Stimulated activated CD4-positive, alpha-beta T cell treated with anti-CD3 and anti-CD28 coated beads, Interleukin-2, amount 100 ng/mL, for 4 hours (primary cell): ENCODE measurements at places on chromosomes 13 and 19.

DNA sequence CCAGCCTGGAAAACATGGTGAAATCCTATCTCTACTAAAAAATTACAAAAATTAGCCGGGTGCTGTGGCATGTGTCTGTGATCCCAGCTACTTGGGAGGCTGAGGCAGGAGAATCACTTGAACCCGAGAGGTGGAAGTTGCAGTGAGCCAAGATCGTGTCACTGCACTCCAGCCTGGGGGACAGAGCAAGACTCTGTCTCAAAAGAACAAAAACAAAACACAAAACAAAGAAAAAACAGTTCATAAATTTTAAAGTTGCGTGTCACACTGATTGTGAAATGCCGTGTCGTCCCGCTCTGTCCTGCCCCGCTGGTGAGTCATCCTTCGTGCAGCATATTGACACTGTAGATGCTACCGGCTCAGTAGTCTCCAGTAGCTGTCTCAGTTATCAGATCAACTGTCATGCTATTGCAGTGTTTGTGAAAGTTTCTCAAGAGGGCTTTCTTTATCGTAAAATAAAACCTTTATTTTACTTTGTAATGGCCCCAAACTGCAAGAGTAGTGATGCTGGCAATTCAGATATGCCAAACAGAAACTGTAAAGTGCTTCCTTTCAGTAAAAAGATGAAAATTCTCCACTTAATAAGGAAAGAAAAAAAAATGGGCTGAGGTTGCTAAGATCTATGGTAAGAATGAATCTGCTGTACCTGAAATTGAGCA is 36.4 kb upstream of the IGFL1 start:
- no peak for DNase-seq

DNA sequence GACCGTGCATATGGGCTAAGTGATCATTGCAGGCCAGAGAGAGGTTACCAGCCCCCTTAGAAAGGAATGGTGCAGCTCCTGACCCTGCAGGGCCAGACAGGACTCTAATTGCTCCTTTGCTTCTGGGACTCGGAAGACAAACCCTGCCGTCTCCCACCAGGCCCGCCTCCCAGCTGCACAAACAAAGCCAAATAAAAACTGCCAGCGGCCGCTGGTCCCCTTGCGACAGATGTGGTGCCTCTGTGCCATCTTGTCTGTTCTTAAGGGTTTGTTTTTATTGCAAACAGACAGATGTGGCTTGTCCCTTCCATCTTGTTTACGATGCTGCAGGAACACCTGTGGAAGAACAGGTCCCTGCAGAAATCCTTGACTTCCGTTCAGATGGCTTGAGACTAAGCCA is 434.4 kb upstream of the TSHZ3 start:
- DNase-seq: no peak

- DNase-seq: no peak
These were observed 1028.0 kb downstream of the UQCRFS1 start for GRCh38 chr19:28184997-28185396.

DNA sequence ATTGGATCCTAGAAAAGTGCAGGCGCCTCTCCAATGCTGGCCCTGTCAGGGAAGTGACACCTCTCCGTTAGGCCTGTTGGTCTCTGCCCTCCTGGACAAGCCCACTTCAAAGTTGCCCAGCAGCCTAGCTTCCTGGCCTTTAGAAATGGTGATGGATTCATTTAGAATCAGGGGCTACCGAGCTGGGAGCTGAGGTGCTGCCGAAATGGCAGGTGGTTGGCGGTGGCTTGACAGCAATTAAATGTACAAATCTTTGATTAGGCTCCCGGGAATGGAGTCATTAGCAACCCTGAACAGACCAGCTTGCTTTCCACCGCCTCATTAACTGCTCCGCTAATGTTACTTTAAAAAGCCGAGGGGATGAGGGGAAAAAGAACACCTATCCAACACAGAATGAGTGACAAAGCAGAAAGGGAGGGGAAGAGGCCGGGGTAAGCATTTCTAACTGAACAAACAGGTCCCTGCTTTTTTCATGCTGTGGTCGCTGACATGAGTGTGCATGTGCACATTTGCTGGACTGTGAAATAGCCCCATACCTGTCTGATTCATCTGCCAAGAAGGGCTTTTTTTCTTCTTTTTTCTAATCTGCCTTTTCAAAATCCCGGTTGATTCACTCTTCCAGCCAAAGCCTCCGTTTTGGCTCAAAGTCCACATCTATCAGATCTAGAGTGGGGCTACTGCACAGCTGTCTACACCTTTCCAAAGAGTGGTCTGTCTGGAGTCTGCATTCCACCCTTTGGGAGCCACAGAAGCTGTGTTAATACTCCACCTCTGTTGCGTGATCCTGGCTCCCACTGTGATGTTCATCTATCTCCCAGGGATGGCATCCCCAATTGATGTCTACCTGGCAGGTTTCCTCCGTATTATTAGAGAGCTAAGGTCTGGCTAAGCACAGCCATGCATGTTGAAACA is 431.9 kb downstream of the COG6 start:
- DNase-seq: no peak

GRCh38 chr13:83666141-83666540 is 216.1 kb downstream of the SLITRK1 start:
- no peak for DNase-seq

GRCh38 chr13:20521364-20522115 is 4.1 kb downstream of the CRYL1 start:
- no peak for DNase-seq

DNA sequence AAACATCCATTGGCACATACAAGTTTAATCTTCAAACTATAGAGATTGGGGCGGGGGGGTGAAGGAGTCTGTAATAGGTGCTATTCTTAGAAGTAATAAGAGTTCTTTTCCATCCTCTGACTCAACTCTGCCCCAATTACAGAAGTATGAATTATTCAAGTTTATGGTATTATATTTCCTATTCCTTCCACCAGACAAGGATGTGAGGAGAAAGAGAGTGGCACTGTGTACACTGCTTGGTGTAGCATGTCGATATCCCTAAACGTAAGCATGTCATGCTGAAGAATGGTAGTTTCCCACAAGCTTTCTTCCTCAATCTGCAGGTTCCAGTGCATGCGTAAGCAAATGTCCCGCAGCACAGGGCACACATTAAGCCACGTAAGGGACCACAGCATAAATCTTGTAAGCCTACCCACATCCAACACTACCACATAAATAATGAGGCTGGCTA is 14.1 kb downstream of the BRD4 start:
- DNase-seq: no peak

- DNase-seq: no peak
These were observed 8.5 kb upstream of the CEACAM5 start for GRCh38 chr19:41699968-41700323.

GRCh38 chr19:2035590-2035991 is 15.5 kb downstream of the MKNK2 start:
- DNase-seq: no peak

DNA sequence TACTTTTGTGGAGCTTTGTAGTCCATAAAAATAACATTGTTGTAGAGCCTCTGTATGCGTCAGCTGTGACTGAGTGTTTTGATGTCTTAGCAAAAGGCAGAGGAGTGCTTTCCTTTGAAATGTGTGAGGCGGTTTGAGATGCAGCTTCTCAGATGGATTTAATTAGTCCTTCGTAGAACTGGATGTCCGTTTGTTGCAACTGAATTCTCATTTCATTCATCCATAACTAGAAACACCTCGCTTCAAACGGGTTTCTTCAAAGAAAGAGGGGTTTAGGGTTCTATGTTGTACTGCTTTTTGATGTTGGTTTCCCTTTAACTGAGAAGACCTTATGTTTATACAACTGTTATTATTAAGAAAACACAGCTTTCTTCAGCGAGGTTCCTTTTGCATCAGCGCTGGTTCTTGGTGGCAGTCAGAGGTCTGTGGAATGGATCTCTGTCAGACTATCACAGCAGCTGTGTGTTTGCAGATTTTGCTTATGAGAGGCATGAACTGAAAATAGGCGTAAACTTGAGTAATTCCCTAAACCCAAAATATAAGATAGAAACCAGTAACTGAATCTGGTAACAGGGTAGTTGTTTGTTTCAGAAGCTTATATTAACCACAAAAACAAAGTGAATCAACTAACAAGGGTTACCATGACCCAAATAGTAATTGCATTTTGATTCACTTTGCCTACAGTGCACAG is 194.4 kb downstream of the GGACT start:
- no peak for DNase-seq

DNA sequence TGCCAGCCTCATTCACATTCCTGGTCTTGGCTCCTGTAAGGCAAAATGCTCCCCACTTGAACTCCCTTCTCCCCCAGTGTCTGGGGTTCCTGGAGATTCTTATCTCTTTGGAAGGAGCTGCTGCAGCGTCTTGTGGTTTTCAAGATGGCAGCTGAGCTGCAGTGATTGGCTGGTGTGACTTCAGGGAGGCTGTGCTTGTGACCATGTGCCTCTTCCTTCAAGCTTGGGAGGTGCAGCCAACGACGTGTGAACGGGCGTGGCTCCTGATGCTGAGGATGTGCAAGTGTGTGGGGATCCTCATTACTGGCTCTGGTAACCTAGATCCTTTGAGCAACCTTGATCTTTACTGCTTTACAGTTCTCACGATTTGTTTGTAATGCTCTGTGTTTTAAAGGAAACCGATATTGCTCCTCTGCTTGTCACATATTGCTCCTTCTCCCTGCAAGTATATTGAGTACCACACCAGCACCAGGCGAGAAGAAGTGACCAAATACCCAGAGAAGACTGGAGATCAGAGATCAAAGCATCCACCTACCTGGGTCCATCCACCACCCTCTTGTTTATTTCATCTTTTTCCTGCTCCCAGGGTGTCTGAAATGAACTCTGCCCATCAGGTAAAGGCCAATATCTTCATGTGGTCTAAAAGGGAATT is 208.5 kb downstream of the FGF9 start:
- no peak for DNase-seq

DNA sequence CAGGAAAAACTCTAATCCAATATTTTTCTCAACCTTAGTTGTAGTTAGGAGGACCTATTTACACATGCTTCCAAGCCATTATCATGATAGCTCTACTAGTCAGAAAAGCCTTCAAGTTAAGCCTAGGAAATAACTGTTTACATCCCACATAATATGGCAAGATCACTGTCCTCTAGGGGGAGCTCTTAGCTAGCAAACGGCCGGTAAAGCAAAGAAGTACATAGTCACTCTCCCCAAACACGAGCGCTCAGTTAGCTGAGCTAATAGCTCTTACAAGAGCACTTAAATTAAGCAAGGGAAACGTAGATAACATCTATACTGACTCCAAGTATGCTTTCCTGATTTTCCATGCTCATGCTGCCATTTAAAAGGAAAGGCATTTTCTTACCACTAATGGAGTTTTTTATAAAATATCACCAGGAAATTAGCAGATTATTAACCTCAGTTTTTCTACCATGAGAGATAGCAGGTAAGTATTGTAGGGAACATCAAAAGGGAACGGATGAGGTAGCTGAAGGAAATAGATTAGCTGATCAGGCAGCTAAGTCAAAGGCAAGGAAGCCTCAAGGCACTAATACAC is 100.6 kb upstream of the PABPC3 start:
- peak; percentile 38 for DNase-seq

GRCh38 chr13:30844548-30845296 is 61.3 kb upstream of the MEDAG start:
- DNase-seq: no peak

DNA sequence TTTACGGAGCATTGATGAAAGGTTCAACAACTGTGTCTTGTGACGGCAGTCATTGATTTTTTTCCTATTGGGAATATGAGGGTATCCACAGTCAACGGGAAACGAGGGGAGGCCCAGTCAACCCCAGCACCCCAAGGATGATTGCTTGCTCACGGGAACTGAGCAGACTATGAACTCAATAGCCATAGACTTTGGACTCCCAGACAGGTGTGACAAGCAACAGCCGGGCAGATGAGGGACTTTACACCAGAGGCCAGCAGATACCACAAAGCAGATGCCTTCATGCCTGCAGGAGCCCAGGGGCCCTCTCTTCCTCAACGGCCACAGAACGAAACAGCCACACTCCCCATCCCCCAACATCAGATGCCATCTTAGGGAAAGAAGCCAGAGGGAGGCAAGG is 80.3 kb upstream of the FLT1 start:
- DNase-seq: no peak

DNA sequence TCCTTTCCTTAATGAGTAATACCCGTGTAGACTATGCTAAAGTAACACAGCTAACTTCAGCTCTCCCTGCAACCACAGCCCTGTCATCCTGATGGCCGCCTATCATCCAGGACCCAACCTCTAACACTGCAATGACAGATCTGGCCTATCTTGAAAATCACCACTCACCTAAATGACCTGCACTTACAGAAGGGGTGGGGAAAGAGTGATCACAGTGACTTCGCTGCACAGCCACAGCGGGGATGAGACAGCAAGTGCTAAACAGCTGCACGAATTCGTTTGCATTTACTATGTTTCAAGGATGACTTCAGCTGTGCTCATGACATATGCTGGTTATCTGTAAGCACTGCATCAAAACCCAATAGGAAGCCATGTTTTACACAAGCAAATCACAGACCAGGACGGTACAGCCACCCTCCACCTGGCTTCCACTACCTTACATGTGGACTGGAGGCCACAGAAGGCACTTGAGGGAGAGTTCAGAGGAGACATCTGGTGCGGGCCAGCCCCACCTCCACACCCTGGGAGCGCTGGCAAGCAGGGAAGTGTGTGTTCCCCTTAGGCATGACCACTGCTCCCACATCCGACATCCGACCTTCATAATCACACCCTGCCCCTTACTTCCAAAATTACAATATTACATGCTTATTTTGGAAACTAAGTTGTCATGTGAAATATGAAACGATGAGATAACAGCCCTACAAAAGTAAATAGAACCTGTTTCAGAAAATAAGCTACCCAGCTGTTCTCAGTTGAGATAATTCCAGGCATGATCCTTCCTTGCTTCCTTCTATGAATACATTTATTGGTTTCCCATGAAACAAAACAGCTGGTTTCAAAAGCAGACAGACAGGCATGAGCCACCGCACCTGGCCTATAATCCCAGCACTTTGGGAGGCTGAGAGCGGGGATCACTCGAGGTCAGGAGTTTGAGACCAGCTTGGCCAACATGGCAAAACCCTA is 95.7 kb downstream of the STK24 start:
- no peak for DNase-seq

DNA sequence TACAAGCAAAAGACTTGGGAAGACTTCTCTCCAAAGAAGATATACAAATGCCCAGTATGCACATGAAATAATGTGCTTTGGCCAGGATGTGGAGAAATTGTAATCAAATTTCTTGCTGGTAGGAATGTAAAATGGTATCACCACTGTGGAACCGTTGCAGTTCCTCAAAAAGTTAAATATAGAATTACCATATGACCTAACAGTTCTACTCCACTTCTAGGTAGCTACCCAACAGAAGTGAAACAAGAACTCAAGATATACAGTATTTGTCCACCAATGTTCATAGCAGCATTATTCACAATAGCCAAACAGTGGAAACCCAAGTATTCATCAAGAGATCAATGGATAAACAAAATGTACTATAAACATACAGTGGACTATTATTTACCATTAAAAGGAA is 95.0 kb upstream of the KLF5 start:
- DNase-seq: no peak

GRCh38 chr13:103531278-103531677 is 465.1 kb upstream of the SLC10A2 start:
- DNase-seq: no peak

DNA sequence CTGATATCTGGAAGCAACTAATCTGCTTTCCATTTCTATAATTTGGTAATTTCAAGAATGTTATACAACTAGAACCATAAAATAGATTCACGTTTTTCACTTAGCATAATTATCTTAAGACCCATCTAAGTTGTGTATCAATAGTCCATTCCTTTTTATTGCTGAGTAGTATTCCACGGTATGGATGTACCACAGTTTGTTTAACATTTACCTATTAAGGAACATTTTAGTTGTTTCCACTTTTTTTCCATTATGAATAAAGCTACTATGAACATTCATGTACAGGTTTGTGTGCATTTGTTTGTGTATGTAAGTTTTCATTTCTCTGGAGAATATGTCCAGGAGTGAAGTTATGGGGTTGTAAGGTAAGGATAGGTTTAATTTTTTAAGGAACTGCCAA is 18.3 kb upstream of the ZNF112 start:
- DNase-seq: no peak
